ENCODE measurements at places on chromosomes 11 and 22.

DNA sequence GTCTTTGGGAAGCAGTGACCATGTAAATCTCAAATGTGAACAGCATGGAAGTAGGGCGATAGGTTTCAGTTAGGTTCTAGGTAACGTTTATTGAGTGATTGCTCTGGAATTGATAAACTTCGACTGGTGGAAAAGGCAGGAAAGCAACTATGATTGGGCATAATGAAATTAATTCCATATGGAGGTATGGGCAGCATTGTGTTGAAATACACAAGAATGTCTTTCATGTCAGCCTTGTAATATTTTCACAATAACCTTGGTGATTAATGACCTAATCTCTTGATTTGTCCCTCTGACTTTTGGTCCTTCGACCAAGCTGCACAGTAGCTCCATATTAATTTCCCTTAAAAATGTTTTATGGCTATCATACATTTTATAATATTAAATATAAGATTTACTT lies 2.8 kb downstream of the CEP57 start:
- DNase-seq: no peak

GRCh38 chr11:100825626-100826025 lies 138.5 kb downstream of the ARHGAP42 start:
- no peak for DNase-seq

DNA sequence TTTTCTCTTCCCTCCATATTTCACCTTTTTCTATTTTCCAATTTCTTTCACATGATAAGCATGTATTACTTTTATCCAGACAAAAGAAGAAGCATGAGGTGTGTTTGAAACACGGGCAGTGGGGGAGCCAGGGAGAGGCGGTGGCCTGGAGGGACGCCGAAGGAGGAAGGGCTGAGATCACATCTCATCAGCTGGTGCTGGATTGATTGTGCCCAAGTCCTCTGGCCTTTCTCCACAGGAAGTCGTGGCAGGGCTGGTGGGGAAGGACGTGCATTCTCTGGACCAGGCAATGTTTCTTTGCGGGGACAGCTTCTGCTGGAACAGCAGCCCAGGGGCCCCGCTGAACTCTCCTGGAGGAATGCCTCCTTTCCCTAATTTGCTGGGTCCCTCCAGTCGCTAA lies 82.9 kb downstream of the MIAT start:
- no peak for DNase-seq

DNA sequence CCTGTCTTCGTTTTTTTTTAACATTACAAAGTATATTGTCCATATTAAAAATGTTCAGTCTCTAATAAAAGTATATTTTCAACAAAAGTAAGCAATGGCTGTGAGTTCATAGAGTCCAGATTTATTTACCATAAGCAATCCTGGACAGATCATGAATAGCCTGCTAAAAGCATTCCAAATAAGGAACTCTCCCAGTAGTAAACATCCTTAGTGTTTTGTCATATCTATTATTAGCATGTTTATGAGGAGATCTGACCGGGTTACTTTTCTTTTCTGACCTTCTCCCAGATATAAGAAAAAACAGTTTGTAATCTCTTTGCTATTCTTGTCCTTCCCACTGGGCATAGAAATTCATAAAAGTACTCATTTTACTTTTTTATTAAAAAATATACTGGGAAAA lies 403.9 kb upstream of the ANO3 start:
- DNase-seq: no peak

GRCh38 chr11:30487200-30487898 lies 98.8 kb downstream of the MPPED2 start:
- DNase-seq: peak; percentile 13

DNA sequence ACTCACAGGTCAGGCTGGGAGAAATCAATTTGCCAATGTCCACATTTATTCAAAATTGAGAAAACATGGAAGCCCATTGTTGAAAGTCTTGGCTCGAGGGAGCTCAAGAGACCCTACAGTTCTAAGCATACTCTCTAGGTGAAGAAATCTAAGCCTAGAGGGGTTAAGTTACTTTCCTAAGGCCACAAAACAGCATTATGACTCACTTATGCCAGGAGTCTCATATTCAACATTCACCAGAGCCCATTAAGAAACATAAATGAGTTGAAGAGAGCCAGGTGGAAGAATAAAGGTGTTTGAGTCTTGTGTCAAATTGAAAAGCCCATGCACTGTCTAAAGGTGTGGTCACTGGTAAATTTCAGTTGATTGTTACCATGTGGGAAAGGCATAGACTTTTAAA lies 108.1 kb downstream of the INSC start:
- no peak for DNase-seq

DNA sequence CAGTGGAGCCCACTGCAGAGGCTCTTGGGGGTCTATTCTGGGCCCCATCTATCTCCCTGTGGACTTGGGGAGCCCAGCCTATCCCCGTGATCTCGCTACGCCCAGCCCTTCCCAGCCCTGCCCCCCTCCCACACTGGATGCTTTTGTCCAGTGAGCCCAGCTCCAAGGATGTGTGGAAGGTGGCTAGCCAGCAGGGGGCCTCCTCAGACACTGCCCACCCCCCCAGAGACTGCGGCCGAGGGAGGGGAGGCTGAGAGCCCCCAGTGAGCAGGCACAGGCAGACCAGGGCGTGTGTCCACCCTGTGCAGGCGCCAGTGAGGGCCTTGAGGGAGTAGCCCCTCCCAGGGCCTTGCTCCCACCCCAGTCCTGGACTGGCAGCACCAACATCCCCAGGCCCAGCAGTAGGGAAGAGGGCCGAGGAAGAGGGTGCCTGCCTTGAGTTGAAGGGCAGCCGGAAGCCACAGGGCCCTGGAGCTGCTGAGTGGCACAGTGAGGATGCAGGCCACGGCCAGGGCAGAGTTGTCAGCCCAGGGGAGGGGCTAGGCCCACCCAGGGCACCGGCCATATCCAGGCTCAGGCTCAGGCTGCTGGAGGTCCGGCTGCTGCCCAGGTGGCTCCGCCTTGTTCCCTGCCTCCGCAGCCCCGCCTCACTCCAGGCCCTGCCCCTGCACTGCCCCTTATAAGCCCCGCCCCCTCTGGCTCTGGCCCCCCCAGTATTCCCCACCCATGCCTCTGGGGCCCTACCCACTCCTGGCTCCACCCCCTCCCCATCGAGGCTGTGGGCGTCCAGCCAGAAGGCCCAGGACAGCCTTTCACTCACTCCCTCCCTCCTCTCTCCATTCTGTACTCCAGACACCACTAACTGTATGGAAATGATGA lies 28.0 kb downstream of the MOB2 start:
- DNase-seq: peak; percentile 97

DNA sequence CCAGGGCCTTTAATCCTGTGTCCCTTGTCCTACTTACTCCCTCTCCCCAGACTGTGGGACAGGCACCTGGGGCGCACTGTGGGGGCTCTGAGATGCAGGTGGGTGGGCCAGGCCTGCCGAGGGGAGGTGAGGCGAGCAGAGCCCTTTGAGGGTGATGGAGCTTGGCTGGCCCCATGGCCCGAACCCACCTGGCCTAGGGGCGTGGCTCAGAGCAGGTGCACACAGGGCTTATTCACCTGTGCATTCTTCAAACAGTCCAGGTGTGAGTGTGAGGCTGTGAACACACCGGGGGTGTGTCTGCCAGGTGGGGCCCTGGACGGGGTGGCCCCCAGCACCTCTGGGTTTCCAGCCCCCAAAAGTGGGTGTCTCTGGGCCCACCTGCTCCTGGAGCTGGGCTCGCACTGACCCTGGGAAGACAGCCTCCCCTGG lies 9.0 kb upstream of the MUC5AC start:
- DNase-seq: no peak

DNA sequence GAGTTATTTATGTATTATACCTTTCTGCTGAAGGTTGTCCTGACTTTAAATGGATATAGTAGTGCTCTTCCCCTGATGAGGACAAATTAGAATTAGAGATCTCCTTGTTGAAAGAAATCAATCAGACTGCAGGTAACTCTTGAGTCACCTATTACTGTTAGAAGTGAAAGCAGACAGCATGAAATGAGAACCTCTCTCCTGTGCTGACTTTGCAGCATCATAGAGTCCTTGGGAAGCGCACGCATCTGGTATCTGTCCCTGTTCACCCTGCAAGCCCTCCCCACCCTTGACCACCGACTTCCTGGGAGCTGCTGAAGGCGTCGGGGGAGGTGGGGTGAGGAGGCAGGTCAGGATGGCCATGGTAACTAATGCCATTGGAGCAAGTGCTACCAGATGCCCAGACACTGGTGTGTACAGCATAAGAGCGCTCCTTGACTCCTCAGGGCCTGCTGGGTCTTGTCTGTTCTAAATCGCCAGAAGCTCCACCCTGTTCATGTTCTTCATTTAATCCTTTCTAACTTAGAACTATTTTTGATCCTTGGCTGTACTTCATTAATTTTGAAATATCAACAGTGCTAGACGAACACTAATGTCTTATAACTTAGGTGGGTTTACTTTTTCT lies 143.9 kb downstream of the WNT7B start:
- no peak for DNase-seq

DNA sequence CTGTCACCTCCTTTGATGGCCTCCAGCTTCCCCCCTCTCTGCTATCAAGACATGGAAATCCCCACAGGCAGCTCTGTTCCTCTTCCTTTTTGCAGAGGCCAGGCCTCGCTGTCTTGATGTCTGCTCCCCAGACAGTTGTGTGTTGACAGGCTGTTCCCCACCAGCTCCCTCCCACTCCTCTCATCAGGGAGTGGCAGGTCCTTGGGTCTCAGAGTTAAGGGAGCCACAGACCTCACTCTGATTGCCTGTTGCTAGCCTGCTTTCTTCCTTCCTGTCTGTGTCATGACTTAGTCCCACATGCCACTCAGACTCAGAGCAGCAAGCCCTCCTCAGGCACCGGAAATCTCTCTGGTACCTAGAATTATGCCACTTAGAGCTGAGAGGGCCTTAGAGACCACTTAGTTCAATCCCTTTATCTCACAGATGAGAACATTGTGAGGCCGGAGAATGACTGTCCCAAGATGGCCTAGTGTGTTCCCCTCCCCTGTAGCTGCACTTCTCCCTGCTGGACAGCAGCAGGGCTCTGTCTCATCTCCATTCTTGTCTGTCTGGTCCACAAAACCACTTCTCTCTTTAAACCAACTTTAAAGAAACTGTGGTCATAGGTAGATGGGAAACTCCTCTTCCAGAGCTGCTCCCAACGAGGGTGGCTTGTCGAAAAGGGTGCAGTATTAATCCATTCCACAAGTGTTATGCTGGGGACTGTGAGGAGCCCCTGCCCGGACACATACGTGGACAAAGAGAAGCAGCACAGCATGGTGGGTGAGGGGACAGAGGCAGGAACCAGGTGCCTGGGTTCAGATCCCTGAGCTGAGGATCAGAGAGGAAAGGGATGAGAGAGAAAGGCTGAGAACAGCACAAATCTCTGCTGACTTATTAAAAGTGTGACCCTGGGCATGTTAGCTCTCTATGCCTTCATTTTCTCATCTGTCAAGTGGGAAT lies 4.2 kb downstream of the AMPD3 start:
- no peak for DNase-seq
